ENCODE measurements at places on chromosomes 13 and 19.

DNA sequence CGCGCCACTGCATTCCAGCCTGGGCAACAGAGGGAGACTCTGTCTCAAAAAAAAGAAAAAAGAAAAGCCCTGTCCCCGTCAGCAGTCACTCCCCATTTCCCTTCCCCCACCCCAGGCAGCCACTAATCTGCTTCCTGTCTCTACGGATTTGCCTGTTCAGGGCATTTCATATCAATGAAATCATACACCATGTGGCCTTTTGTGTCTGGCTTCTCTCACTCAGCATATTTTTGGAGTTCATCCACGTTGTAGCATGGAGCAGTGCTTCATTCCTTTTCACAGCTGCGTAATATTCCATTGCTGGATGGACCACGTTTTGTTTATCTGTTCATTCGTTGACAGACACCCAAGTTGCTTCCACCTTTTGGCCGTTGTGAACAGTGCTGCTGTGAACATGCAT is 36.1 kb upstream of the KLF2 start:
- DNase-seq, result no peak

DNA sequence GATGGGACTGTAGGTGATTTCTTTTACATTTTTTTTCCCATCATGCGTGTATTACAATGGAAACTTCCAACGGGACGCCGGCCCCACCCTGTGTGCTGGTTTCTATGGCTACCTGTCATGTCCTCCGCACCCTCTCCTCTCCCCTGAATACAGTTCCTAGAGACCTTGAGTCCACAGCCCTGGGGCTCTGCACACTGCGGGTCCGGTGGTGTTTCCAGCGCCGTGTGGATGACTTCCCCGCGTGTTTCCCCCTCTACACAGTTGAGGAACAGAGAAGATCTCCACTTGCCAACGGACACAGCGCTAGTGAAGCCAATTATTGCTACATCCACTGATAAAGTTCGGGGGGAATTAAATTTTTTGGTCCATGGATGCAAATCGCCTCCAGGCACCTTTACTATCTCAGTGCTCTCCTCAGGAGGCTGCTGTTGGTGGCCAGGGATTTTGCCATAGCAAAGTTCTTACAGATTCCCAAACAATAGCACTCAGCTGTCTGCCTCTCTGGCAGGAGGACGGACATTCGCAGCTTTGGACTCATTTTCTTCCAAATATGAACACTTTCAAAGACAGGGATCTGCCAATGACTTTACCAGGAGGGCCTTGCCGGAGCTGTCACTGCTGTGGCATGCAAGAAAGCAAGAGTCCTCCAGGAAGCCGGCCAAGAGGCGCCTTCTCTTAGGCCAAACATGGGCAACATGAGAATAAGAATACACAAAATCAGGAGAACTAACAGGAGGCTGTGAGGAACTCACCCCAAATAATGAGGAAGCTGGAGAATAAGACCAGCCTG is 39.3 kb upstream of the GAS6 start:
- no peak for DNase-seq

DNA sequence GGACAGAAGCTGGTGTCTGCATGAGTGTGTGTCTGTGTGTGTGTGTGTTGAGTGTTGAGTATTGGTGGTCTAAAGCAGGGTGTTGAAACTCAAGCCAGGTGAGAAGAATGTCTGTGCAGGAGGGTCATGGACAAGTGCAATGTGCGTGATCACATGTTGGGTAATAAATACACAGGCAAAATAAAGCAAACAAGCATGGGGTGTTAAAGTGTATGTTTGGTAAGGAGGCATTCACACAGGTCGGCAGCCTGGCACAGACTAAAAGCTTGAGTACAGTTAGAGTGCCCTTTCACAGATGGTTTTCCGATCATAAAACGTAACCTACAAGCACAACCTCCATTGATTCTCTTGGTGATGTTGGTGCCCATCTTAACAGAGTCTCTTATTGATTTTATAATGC is 476.9 kb upstream of the KLHL1 start:
- no peak for DNase-seq

DNA sequence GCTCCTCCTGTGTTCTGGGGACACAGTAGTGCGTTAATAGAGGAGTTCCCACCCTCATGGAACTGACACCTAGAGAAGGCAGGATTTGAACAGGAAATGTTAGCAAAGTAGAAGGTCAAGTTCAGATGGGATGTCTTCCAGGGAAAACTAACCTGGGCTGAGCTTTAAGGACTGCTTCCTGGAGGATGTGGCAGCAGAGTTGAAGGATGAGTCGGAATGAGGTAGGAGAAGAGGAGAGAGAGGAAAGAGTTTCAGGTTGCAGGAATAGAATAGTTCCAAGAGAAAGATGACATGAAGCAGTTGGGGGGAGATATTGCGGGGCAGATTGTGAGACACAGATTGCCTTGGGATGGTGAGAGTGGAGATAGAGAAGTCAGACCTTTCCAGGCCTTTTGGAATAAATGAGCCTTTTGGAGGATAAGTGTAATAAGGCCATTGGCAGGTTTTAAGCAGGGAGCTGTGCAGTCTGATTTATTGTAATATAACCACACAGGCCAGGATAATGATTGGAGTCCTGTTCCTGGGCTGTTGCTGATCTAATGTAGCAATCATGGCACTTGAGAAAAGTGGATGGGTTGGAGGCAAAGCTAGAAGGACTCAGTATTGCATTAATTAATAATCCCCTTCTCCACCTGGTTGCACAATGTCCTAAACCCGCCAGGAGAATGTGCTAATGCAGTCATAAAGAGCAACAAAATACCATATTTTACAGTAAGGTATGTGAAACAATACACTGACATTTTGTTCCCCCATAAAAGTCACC is 205.4 kb downstream of the SHISA2 start:
- DNase-seq, result no peak

GRCh38 chr19:55702131-55702627 is 27.2 kb downstream of the EPN1 start:
- DNase-seq, result no peak

DNA sequence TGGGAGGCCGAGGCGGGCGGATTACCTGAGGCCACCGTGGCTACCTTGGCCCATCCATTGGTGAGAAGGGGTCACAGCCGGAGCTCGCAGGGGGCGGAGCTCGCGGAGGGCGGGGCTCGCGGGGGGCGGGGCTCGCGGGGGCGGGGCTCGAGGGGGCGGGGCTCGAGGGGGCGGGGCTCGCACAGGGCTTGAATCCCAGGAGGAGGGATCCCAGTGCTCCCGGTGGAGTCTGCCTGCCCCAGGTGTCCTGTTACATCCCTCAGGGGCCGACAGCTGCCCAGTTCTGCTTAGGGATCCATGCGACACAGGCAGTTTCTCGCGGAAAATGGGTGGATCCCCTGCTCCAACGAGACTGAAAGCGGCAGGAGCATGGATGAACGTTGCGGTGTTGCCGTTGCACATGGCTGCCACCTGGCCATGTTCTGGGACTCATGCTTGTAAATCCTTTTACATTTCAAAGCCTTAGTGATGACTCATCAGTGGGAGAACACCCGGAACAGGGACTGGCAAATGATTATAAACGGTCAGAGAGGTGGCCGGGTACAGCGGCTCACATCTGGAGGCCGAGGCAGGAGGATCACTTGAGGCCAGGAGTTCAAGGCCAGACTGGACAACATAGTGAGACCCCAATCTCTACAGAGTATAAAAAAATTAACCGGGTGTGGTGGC is 25.1 kb downstream of the TMPRSS9 start:
- no peak for DNase-seq

GRCh38 chr19:42280815-42281145 is 11.7 kb downstream of the CIC start:
- no peak for DNase-seq

DNA sequence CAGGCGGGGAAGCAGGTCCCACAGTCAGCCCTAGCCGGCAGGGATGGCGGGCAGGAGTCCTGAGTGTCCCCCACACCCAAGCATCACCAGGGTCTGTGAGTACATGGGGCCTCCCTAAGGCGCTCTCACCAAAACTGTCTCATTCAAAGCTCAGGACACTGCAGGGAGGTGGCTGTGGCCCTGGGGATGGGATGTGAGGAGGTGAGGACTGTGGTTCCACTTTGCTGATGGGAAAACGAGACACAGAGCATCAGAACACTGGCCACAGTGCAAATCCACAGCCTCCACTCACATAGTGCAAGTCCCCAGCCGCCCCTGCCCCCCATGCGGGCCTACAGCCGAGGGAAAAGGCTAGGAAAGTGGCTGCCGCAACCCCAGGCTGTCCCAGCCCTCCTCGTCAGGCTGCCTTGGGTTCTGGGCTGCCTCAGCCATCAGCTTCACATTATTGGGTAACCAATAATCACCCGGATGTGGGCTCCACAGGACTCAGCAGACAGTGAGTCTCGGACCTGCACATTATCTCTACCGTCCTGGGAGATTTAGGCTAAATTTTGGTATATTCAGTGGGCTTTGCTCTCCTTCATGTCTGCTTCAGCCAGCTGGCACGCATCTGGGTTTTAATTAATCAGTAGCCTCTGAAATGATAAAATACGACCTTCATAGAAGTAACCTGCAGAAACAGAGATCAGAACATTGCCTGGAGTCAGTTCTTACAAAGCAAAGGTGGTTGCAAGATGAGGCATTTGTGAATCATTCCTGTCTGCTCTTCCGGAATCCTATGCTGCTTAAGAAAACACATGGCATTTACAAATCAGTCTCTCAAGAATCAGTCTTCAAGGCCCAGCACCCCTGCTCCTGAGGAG is 77.0 kb downstream of the SOX1 start:
- no peak for DNase-seq
